ENCODE measurements at places on chromosomes 4 and X. TPM values are rescaled to one million over a fixed set of nuclear protein-coding genes. Genes with fewer than 3 reads are reported as not detected.

Gene ATP2B3
- not detected for total RNA-seq

Gene AMBN
- total RNA-seq = not detected

Gene SH3D19
- 13.7 TPM for total RNA-seq

Gene FAM184B
- not detected for total RNA-seq

Gene BEX1
- 726 TPM for total RNA-seq

Gene PPP3CA
- total RNA-seq = 21.7 TPM

Gene BEX5
- total RNA-seq = 1.4 TPM

Gene CMC4
- 46.7 TPM for total RNA-seq
